Chondrocyte (in vitro differentiated cells): ENCODE measurements at places on chromosomes 7 and 10. TPM values are rescaled to one million over a fixed set of nuclear protein-coding genes. Genes with fewer than 3 reads are reported as not detected.

- no peak overlapping the region for H3K4me3 ChIP-seq
- H3K27ac ChIP-seq = no peak overlapping the region
- H3K27me3 ChIP-seq = peaks cover 8% of the 10 kb centered on the region
- no peak for DNase-seq
Observed at GRCh38 chr10:75967491-75967890, 536.1 kb downstream of the LRMDA start.

DNA sequence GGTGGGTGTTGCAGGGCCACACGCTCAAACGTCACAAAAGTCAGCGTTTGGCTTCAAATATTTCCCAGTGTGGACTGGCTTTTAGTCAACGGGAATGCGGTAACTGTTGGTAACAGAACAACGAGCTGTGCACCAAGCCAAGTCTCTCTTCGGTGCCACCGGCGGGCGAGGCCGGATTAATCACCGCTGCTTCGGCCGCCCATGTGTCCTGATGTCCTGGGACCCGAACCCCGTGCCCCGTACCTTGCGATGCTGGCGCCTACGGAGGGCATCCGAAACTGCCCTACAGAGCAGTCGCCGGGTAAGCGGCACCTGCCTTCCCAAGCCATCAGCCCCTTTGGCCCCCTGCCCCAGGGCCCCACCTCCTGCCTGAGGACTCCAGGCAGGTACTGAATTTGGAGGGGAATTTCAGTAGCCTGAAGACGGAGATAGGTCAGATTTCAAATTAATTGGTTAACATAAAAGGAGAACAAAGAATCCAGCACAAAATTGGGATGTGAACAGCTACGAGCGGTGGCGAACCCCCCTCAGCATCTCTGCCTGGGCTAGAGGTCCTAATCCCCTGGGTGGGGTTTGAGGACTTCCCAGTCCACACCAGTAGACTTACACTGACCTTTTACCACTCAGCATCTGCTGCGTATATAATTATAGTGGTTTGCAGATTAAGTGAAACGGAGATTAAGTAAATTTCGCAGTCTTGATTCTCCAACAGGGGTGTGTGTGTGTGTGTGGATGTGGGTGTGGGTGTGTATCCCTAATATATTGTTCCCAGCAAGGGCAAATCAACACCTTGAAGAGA is at the start of gene LRRC72:
Gene LRRC72, plus strand, starts transcription at position 84 of the 799 bp plus-strand sequence. Its CDS starts 128 bp downstream, at position 212.
- no peak within 1 kb of the TSS for H3K4me3 ChIP-seq
- no peaks in the 10 kb centered on the region for H3K27me3 ChIP-seq
- DNase-seq = peak; percentile 90

TAS2R4 gene
- total RNA-seq = 0.28 to 1.3 TPM (median 0.35 TPM) in 3 replicates

GRCh38 chr10:49381111-49381900 is 14.6 kb downstream of the DRGX start:
- no peak overlapping the region for H3K27ac ChIP-seq
- H3K4me3 ChIP-seq = no peak overlapping the region
- H3K36me3 ChIP-seq = no peaks in the 10 kb centered on the region
- no peaks in the 10 kb centered on the region for H3K4me1 ChIP-seq

DNA sequence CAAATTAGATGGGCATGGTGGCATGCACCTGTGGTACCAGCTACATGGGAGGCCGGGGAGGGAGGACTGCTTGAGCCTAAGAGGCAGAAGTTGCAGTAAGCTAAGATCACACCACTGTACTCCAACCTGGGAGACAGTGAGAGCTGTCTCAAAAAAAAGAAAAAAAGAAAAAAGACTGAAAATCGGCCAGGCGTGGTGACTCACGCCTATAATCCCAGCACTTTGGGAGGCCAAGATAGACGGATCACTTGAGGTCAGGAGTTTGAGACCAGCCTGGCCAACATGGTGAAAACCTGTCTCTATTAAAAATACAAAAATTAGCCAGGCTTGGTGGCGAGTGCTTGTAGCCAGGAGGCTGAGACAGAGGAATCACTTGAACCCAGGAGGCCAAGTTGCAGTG is 11.9 kb downstream of the RNF216 start:
- H3K36me3 ChIP-seq = peaks cover 1% of the 10 kb centered on the region
- H3K27me3 ChIP-seq = no peaks in the 10 kb centered on the region
- H3K4me1 ChIP-seq = peaks cover 72% of the 10 kb centered on the region

ZNF722 gene
- not detected in 3 replicates for total RNA-seq

- no peak overlapping the region for H3K4me3 ChIP-seq
- no peak for DNase-seq
- no peaks in the 10 kb centered on the region for H3K36me3 ChIP-seq
- no peak overlapping the region for H3K27ac ChIP-seq
- no peaks in the 10 kb centered on the region for H3K27me3 ChIP-seq
Observed at GRCh38 chr10:26384600-26384999, 53.5 kb upstream of the APBB1IP start.

- H3K36me3 ChIP-seq = no peaks in the 10 kb centered on the region
- no peak overlapping the region for H3K27ac ChIP-seq
- no peak overlapping the region for H3K4me3 ChIP-seq
Observed at GRCh38 chr7:94053532-94053931, 49.4 kb upstream of the BET1 start.

DNA sequence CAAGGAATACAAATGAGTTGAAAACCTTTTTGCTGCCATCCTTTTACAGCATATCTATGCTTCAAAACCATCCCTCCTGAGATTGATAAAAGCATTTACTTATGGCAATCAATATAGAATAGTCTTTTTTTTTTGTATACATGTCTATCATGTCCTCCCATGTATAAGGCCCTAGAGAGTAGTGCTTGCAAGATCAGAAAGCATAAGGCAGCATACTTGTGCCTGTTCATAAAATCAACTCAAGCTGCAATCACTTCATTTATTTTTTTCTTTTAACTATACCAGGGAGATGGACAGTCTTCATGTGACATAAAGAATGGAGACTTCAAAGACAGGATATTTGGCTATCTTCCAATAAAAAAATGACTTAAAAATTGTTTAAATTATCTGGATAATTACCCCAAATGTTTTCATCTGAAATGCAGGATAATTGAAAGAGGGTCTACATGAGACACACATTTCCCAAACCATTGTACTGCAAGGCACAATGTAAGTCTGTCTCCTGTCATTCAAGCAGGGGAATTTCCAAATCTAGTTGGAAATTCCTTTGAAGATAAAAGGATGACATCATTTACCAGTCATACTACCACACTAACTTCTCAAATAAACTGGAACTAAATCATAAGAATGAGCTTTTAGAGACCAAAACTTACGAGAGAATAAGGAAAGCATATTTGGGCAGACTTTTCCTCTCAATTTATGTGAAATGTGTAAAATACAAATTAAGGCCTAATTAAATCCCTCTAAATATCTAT is 22.5 kb downstream of the LRRN3 start:
- no peak overlapping the region for H3K27ac ChIP-seq
- no peaks in the 10 kb centered on the region for H3K27me3 ChIP-seq
- H3K36me3 ChIP-seq = no peaks in the 10 kb centered on the region
- H3K4me3 ChIP-seq = no peak overlapping the region
- no peak for DNase-seq

DNA sequence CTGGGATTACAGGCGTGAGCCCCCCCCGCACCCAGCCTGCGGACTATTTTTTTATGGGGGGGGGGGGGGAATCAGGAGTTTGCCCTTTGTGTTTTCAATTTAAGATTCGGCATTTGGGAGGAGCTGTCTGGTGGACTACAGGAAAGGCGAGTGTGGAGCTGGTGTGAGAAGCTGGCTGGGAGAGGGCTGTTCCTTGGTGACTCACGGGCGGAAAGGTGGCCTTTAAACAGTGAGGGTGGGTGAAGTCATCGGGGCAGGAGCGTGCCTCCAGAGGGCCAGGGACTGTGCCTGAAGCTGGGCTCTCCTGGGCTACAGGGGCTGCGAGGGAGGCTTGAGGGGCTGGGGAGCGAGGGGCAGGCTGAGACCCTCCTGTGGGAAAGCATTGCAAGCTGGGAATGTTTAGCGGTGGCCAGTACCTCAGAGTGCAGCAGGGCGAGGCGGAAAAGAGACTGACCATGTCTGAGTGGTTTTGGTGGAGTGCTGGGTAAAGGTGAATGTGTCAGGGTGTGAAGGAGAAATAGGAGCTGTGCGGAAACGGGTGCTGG is 39.7 kb upstream of the ZNF32 start:
- no peak for DNase-seq
- H3K27me3 ChIP-seq = peaks cover 4% of the 10 kb centered on the region
- no peaks in the 10 kb centered on the region for H3K36me3 ChIP-seq
- H3K4me3 ChIP-seq = no peak overlapping the region
- H3K4me1 ChIP-seq = peaks cover 29% of the 10 kb centered on the region

NEURL1 gene
- total RNA-seq = 0.05 TPM in 1 of 3 replicates, not detected in the others

- H3K4me3 ChIP-seq = no peak overlapping the region
- no peaks in the 10 kb centered on the region for H3K27me3 ChIP-seq
- peaks cover 3% of the 10 kb centered on the region for H3K36me3 ChIP-seq
- peaks cover 82% of the 10 kb centered on the region for H3K4me1 ChIP-seq
- DNase-seq = no peak
Observed at GRCh38 chr7:25843467-25843866, 308.5 kb upstream of the NFE2L3 start.

DNA sequence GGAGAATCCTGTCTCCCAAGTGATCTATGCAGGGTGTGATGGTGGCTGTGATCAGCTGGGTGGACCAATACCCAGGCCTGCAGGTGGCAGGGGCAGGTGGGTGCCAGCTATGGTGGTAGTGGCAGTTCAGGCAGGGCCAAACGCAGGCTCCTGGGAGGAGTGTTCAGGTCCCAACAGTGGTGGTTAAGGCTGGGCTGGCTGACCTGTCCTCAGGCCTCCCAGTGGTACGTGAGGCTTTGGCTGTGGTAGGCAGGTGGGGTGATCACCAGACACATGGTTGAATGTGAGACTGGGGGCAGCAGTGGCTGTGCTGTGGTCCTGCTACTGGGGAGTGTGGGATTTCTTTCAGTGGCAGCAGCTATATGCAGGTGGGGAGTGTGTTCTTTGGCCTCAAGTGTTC is 126.7 kb upstream of the STARD3NL start:
- DNase-seq = no peak
- no peak overlapping the region for H3K4me3 ChIP-seq
- H3K36me3 ChIP-seq = no peaks in the 10 kb centered on the region

EPHA1 gene
- total RNA-seq = not detected in 3 replicates

DNA sequence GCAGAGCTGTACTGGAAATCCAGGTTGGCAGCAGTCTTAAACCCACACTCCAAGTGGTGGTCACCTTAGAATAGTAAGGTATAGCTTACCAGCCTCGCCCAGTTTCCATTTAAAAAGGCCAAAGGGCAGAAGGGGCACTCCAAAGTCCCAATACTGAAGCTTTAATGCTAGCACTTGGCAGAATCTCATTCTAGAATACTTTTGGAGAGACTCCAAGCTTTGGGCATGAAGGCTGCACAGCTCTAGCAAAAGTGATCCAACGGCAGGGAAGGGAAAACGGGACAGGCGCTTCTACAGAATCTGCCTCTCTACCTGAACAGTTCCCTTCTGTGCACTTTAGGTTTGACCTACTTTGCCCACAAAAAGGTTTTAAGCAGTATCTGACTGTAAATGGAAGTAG is 19.7 kb downstream of the SMURF1 start:
- no peaks in the 10 kb centered on the region for H3K27me3 ChIP-seq
- H3K36me3 ChIP-seq = peaks cover 3% of the 10 kb centered on the region
- no peak for DNase-seq
- H3K4me3 ChIP-seq = no peak overlapping the region

- H3K36me3 ChIP-seq = peaks cover 19% of the 10 kb centered on the region
- no peak for DNase-seq
- no peak overlapping the region for H3K4me3 ChIP-seq
- no peak overlapping the region for H3K27ac ChIP-seq
- peaks cover 23% of the 10 kb centered on the region for H3K27me3 ChIP-seq
Observed at GRCh38 chr7:151379534-151380198, 30.2 kb downstream of the WDR86 start.

DNA sequence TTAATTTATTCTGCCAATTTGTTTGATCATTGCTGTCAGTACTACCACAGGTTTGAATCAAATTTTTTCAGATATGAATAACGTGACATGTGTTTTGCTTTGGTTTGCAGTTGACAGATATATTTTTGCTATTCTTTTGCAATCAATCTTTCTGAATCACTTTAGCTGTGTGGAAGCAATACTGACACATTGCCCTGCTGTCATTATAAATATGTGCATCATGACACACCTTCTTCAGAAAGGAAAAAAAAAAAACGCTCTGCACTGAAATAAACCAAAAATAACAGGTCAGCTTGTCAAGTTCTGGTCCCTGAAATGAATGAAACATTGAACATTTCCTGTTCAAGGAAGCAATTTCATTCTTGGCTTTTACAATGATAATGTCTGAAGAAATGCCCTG is 93.8 kb upstream of the FAM13C start:
- H3K36me3 ChIP-seq = no peaks in the 10 kb centered on the region
- peaks cover 17% of the 10 kb centered on the region for H3K27me3 ChIP-seq
- peaks cover 12% of the 10 kb centered on the region for H3K4me1 ChIP-seq
- H3K4me3 ChIP-seq = no peak overlapping the region
- H3K27ac ChIP-seq = no peak overlapping the region
- no peak for DNase-seq

DNA sequence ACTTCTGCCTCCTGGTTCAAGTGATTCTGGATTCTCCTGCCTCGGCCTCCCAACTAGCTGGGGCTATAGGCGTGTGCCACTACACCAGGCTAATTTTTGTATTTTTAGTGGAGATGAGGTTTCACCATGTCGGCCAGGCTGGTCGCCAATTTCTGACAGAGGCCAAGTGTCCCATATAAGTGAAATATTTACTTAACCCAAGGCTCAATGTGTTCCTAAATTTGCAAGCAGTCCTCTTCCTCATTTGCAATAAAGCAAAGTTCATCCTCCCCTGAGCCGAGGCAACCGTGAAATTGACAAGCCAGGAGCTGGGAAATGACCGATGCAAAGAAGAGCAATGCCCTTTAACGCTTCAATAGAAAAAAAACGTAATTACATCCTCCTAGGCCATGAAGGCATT is 347.7 kb downstream of the FRMD4A start:
- H3K4me1 ChIP-seq = peaks cover 50% of the 10 kb centered on the region
- H3K4me3 ChIP-seq = no peak overlapping the region
- no peaks in the 10 kb centered on the region for H3K27me3 ChIP-seq
- peaks cover 10% of the 10 kb centered on the region for H3K36me3 ChIP-seq
- no peak for DNase-seq

- H3K4me1 ChIP-seq = peaks cover 29% of the 10 kb centered on the region
- peak overlapping the region; percentile 32 for H3K27ac ChIP-seq
- no peaks in the 10 kb centered on the region for H3K27me3 ChIP-seq
Observed at GRCh38 chr10:47406870-47407691, 23.0 kb upstream of the ZNF488 start.

GRCh38 chr7:13963925-13964324 is 25.5 kb downstream of the ETV1 start:
- H3K36me3 ChIP-seq = no peaks in the 10 kb centered on the region
- H3K4me3 ChIP-seq = no peak overlapping the region
- H3K4me1 ChIP-seq = no peaks in the 10 kb centered on the region
- H3K27me3 ChIP-seq = no peaks in the 10 kb centered on the region

PPP3CB gene
- total RNA-seq = 59.4 to 61.1 TPM (median 60.5 TPM) in 3 replicates

PAPOLB gene
- total RNA-seq = 0.05 TPM in 1 of 3 replicates, not detected in the others

ZNF746 gene
- 16.1 to 17.0 TPM (median 16.2 TPM) in 3 replicates for total RNA-seq

CYP26A1 gene
- total RNA-seq = 0.47 to 1.9 TPM (median 0.49 TPM) in 3 replicates

- H3K27me3 ChIP-seq = no peaks in the 10 kb centered on the region
- H3K27ac ChIP-seq = no peak overlapping the region
- no peak overlapping the region for H3K4me3 ChIP-seq
- no peaks in the 10 kb centered on the region for H3K4me1 ChIP-seq
- peaks cover 2% of the 10 kb centered on the region for H3K36me3 ChIP-seq
Observed at GRCh38 chr7:30202671-30203070, 67.9 kb downstream of the MTURN start.

GRCh38 chr7:110105307-110105706 is 985.6 kb upstream of the LRRN3 start:
- peaks cover 2% of the 10 kb centered on the region for H3K36me3 ChIP-seq
- no peak for DNase-seq
- H3K27ac ChIP-seq = no peak overlapping the region
- H3K4me1 ChIP-seq = no peaks in the 10 kb centered on the region
- no peaks in the 10 kb centered on the region for H3K27me3 ChIP-seq
- H3K4me3 ChIP-seq = no peak overlapping the region

ADAM22 gene
- total RNA-seq = 0.92 to 6.6 TPM (median 1.6 TPM) in 3 replicates
